ENCODE measurements at places on chromosomes 11 and 22.
A peak's percentile ranks its signal among the peaks of the same experiment; 100 is the strongest.

DNA sequence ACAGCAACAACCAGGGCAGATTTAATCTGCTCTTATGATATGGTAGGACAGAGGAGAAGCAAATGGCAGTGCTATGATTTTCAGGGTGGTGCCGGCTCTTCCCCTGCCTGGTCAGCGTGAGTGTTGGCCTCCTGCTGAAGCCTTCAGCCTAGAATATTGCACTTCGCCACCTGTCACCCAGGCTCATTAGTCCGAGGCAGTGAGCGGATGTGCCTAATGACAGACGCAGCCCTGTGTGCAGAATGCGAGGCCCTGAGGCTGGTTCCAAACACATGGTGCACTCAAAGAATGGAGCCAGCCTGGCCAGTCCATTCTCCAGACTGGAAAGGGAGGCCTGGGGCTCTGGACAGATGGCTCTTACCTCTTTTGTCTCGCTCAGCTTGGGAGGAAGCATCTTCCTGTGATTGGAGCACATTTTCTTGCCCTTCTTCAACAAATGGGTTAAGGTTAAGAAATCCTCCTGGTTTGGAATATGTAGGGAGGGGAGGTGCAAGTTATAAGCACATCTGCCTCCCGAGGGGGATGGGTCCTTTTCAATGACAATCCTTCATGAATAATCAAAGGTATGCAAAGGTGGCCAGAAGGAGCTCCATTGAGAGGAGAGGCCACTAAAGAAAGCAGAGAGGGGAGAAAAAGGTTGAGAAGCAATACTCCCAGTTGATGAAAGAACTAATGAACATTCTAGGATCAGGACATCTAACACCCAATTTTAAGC lies 39.7 kb upstream of the GALNT18 start:
- no peaks in the 10 kb centered on the region for H3K4me1 ChIP-seq
- H3K36me3 ChIP-seq: no peaks in the 10 kb centered on the region
- no peak overlapping the region for H3K27ac ChIP-seq

DNA sequence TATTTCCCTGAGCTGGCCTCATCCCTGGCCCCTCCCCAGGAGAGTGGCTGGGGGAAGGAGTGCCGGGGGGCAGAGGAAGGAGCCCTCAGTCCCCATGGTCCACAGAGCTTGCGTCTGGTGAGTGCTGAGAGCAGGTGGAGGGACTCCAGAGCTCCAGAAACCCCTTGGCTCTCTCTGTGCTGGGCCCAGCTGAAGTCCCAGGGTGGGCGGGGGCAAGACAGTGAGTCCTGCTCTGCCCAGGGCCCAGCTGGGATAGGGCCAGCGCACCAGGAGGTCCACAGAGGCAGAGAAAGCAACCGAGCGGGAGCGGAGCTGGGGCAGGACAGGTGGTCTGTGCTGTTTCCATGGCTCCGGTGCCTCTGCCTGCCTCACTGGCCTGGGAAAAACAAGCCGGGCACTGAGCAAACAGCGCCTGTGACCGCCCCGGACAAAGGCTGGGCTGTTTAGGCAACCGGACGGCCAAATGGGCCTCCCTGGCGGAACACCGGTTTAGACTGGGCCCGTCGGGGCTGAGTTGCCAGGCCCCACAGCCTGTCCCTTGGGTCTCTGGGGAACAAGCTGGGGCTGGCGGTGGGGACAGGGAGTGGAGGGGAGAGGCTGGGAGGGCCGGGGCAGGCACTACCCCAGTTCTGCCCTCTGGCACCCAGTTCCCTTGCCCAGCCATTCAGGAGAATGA lies 34.1 kb upstream of the WNT7B start:
- peaks cover 35% of the 10 kb centered on the region for H3K4me1 ChIP-seq
- no peaks in the 10 kb centered on the region for H3K27me3 ChIP-seq
- DNase-seq: no peak

DNA sequence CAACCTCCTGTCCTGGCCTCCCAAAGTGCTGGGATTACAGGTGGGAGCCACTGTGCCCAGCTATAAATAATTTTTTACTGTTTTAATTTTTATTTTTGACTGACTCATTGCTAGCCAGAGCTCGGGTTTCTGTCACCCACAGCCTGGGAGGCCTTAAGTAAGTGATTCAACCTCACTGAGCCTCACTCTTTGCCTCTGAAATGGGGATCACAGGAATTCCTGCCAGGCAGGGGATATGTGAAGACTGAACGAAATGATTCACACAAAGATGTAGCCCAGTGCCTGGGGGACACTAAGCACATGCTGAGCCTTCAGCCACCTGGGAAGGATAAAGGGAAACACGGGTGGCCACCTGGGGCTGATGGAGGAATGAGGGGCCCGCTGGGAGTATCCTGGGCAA lies 3.8 kb upstream of the LRRC74B start:
- DNase-seq: no peak
- no peak overlapping the region for H3K27ac ChIP-seq
- H3K4me1 ChIP-seq: peaks cover 20% of the 10 kb centered on the region
- H3K4me3 ChIP-seq: no peak overlapping the region

GRCh38 chr11:20113149-20113438 lies 47.2 kb downstream of the DBX1 start:
- no peak overlapping the region for H3K4me3 ChIP-seq
- peaks cover 16% of the 10 kb centered on the region for H3K4me1 ChIP-seq
- H3K27me3 ChIP-seq: no peaks in the 10 kb centered on the region
- peak overlapping the region; percentile 62 for H3K27ac ChIP-seq
- no peaks in the 10 kb centered on the region for H3K36me3 ChIP-seq

DNA sequence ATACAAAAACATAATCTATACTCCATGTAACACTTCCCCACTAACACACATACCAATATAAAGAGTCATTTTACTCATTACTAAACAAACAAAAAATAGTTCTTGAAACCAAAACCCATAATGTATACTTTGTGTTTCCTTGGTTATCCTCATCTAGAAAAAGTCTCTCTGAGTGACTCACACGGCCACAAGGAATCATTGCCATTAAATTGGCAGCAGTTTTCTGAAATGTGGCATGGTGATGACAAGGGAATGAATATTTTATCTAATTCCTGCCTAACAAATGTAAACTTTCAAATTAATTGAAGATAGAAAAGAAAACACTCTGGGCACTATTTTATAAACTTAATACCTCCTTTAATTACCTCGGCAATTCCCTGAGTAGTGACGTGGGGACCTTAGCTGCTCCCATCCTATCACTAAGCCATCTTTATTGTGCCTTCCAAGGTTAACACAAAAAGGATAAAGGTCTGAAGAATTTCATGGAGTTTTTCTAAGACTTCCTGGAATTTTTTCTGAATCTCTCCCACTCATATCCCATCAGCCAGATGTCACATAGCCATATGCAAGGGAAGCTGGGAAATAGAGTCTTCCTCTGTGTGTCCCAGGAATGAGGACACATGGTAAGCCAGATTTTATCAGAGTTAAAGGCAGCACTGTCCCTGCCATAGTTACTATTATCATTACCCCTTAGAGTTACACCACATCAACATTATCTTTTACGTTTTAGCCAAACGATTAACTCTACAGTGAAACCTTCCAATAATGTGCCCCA lies 857.2 kb upstream of the TENM4 start:
- no peaks in the 10 kb centered on the region for H3K4me1 ChIP-seq
- H3K36me3 ChIP-seq: no peaks in the 10 kb centered on the region
- no peaks in the 10 kb centered on the region for H3K27me3 ChIP-seq
- no peak for DNase-seq

GRCh38 chr11:86863476-86863875 lies 63.1 kb downstream of the PRSS23 start:
- no peak overlapping the region for H3K27ac ChIP-seq
- no peaks in the 10 kb centered on the region for H3K4me1 ChIP-seq
- H3K4me3 ChIP-seq: no peak overlapping the region
- H3K36me3 ChIP-seq: no peaks in the 10 kb centered on the region

- H3K27ac ChIP-seq: no peak overlapping the region
- no peaks in the 10 kb centered on the region for H3K27me3 ChIP-seq
- H3K36me3 ChIP-seq: no peaks in the 10 kb centered on the region
- H3K4me1 ChIP-seq: no peaks in the 10 kb centered on the region
Measured at GRCh38 chr11:125987066-125987641, 41.3 kb downstream of the VSIG10L2 start.

GRCh38 chr11:131672191-131672590 lies 301.8 kb downstream of the NTM start:
- no peaks in the 10 kb centered on the region for H3K4me1 ChIP-seq
- H3K27me3 ChIP-seq: no peaks in the 10 kb centered on the region
- H3K27ac ChIP-seq: no peak overlapping the region
- H3K36me3 ChIP-seq: no peaks in the 10 kb centered on the region
- no peak for DNase-seq

DNA sequence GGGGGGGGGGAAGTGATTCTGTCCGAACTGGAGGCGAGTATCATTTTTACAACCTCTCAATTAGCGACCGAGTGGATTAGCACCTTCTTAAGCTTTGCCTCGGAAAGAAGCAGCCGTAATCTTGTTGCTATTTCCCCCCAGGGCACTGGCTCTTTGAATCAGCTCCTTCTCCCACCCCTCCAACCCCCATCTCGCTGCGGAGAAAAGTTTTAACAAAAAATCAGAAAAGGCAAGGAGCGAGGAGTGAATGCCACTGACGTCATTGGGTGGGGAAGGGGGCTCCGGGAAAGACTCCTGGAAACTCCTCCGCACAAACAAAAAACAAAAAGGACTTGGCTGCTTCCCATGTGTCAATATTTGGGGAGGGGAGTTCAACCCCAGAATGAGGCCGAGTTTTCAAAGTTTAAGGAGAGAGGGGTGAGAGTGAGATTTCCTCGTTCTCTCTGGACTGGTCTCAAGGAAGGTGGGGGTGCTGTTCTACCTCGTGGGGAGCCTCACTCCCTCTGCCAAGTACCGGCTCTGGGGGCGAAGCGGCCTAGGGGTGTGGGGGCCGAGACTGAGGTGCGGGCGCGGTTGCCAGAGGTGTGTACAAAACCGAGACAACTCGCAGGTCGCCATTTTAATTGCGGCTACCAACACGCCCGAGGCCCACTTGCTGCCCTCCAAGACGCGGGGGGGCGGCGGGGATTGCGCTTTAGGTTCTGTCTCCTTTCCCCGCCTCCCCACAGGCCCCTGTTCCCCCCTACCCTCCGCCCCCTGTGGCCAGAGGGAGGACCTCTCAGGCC lies 2.5 kb upstream of the PAX6 start:
- peaks cover 76% of the 10 kb centered on the region for H3K4me1 ChIP-seq
- DNase-seq: no peak
- H3K27ac ChIP-seq: no peak overlapping the region
- no peaks in the 10 kb centered on the region for H3K36me3 ChIP-seq
- peaks cover 100% of the 10 kb centered on the region for H3K27me3 ChIP-seq

DNA sequence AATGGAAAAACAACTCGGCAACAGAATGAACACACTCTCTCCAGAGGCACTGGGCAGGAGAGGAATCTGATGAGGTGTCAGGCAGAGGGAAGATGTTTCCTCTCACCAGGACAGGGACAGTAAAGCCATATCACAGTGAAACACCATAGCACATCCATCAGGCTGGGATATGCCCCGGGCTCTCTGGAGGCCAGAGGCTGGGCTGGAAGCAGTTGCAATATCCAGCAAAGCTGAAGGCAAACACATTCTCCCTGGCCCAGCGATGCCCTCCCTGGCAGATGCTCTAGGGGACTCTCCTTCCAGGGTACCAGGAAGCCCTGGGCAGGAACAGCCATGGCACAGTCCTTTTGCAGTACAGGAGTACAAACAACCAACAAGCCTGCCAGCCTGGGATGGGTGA lies 11.1 kb downstream of the RSPH14 start:
- DNase-seq: no peak
- no peak overlapping the region for H3K27ac ChIP-seq
- H3K36me3 ChIP-seq: no peaks in the 10 kb centered on the region

GRCh38 chr11:104146421-104146820 lies 17.5 kb downstream of the PDGFD start:
- no peaks in the 10 kb centered on the region for H3K4me1 ChIP-seq
- no peak overlapping the region for H3K4me3 ChIP-seq
- no peak for DNase-seq
- H3K36me3 ChIP-seq: no peaks in the 10 kb centered on the region

DNA sequence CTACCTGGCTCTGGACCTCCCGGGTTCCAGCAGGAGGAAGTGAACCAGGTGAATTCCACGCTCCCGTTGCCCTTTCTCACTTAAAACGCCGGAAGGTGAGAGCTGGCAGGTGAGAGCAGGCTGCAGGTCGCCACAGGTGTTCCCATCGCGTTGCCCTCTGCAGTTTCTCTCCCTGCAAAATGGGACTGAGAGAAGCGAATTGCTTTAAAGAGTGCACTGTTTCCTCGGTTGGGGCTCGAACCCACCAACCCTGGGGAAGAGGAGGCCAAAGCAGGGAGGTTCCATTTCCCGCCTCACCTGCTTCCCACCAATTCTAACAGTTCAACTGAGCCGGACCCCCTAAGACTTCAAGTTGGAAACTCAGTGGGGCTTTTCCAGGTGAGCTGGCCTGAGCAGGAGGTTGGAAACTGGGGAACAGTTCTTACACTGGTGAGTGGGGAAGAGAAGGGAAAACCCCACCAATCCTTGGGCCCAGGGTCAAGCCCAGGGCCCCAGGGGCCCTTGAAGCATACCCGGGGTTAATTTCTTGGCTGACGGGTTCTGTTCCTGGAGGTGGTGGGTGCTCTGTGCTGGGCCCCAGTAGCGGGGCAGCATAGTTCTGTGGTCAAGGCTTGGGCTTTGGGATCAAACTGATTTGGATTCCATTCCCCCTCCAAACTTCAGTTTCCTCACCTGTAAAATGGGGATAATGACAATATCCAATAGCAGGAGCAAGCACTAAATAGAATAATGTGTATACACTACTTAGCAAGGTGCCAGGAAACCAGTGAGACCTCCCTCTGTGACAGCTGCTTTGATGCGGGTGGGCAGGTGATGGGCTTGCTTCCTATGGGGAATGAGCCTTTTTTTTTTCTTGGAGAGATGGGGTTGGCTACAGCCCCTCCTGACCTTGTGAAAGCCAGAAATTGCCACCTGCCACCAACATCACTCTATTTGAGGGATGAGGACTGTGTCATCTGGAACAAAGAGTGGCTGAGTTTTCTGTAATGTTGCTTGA lies 788 bp downstream of the CD82 start:
- H3K27me3 ChIP-seq: no peaks in the 10 kb centered on the region
- H3K4me3 ChIP-seq: peak overlapping the region; percentile 46
- H3K36me3 ChIP-seq: no peaks in the 10 kb centered on the region
- DNase-seq: no peak
- H3K27ac ChIP-seq: peak overlapping the region; percentile 74

DNA sequence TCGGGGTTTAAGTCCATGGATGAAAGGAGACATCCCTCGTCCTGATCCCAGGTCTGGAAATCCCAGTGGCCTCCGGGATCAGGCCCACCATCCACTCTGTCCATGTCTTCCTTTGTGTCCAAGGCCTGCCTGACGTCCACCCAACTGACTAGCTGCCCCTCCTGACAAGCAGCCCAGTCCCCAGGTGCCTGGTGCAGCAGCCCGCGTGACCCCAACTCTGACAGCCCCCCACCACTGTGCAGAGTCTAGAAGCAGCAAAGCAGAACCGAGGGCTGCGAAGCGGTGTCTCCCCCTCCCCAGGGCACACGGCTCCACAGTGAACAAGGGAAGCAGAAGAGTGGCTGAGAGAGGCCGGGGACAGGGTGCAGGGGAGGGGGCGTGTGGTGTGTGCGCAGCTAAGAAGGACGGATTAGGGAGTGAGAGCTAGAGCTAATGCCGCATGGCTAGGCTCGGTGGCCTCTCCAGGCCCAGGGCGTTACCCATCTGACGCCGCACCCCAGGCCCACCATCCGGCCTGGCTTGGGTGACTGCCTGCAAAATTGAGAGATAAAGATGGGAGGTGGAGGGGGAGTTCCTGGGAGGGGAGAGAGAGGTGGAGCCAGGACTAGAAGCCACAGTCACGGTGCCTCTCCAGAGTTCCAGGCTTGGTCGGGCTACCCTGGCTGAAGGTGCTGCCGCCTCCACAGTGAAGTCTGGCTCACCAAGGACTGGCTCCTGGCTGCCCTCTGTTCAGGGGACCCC lies 16.6 kb upstream of the BAIAP2L2 start:
- no peak overlapping the region for H3K4me3 ChIP-seq
- H3K4me1 ChIP-seq: no peaks in the 10 kb centered on the region
- no peak overlapping the region for H3K27ac ChIP-seq
- no peaks in the 10 kb centered on the region for H3K36me3 ChIP-seq
- no peaks in the 10 kb centered on the region for H3K27me3 ChIP-seq
- no peak for DNase-seq
